Pancreas (tissue), 10 donors: ENCODE measurements at places on chromosomes 6 and 20. TPM values are rescaled to one million over a fixed set of nuclear protein-coding genes. Genes with fewer than 3 reads are reported as not detected.

DNA sequence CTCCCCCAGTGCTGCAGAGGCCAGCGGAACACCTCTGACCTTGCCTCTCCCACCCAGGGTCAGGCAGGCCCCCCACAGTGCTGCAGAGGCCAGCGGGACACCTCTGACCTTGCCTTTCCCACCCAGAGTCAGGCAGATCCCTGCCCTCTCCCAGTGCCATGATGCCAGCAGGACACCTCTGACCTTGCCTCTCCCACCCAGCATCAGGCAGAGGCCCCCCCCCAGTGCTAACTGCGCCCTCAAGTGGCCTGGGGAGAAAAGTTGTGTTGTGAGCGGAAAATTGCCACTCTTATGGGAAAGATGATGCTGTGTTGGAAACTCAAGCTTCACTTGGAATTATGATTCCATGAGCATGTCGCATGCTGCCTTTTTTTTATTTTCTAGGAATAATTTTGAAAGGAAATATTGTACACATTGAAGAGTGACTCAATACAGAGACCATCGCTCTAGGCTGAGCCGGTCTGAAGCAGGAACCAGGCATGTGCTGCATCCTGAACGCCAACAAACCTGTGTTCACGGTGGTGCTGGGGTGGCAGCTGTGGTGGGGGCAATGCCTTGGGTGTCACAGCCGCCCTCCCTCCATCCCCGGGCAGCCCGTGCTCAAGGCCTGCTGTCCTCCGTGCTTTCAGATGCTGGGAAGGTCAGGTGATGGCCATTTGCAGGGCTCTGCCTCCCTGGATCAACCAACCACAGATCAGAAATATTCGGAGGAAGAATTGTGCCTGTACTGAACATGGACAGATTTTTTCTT is 98.6 kb downstream of the CDH4 start:
- DNase-seq, result no peak

GRCh38 chr6:15363164-15363522 is 117.3 kb downstream of the JARID2 start:
- DNase-seq, result no peak

DNA sequence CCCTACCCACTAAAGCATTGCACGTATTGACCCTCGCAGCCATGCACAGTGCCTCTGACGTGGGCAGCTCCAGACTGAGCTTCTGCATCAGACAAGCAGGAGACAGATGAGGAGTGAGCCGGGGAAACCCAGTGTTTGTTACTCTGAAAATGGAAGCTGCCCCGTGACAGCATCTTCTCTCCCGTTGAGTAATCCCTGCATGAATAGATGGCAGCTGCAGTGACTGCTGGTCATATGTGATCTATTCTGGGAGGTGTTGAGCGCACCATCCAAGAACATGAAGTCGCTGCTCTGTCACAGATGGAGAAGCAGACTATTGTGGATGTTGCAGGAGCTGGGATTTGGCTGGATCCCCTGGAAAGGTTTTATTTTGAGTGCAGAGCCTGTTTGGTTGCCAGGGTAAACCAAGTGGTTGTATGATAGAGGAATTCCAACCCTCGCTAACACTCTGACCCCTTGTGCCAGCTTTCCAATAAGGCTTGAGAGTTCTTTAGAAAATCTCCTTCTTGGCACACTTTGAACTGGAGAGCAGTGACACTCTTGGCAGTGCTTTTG is 242.2 kb downstream of the NRN1 start:
- no peak for DNase-seq

GRCh38 chr6:849075-849506 is 156.2 kb upstream of the EXOC2 start:
- DNase-seq, result no peak

GRCh38 chr6:36907781-36908180 is 22.0 kb downstream of the C6orf89 start:
- DNase-seq, result peak; percentile 78

DNA sequence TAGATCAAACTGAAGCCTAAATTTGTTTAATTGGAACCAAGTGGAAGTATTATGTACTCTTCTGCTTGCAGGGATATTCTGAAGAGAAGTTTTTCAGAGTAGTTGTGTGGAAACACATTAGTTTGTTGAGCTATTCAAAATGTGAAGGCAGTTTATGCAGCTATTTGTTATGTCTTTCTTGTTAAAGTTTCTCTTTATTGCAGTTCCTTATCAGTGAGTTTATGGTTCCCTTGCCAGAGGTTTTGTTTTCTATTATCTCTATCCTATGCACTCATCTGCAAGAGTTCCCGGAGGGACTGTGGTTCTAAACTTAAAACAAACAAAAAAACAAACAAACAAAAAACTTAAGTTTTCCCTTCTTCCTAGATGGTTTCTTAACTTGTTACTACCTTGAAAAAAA is 143.7 kb upstream of the SLC22A16 start:
- DNase-seq, result no peak

The GRIK2 gene
- 3.4 TPM for total RNA-seq

The TCF21 gene
- 0.90 TPM for total RNA-seq

The RBM24 gene
- total RNA-seq, result 0.06 TPM
